ENCODE measurements at places on chromosomes 3 and 15.

DNA sequence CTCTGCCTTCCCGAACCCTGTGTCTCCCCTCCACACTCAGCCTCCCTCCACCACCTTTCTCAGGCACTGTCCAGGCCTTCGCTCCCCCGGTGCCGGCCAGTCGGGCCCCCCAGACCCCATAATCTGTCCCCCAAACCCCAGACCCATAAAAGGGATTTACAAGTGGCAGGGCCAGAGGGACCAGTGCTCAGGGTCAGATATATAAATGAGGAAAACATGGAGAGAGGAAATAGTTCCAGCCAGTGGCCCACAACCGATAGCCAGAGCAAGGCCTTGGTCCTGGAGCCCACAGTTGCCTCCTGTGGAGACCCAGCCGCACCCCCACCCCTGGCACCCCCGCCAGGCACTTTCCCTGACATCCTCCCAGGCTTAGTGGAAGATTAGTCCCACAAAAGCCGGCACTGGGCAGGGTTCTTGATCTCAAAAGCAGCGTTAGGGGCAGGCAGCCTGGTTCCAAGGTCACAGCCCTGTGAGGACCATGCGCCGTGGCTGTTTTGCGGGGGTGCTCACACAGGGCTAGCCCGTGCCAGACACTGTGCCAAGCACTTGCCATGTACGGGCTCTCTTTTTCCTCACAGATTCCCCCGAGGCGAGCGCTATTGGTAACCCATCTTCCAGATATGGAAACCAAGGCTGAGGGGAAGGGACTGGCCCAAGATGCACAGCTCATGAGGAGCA lies 1.1 kb upstream of the PLXND1 start:
- no peak for DNase-seq

DNA sequence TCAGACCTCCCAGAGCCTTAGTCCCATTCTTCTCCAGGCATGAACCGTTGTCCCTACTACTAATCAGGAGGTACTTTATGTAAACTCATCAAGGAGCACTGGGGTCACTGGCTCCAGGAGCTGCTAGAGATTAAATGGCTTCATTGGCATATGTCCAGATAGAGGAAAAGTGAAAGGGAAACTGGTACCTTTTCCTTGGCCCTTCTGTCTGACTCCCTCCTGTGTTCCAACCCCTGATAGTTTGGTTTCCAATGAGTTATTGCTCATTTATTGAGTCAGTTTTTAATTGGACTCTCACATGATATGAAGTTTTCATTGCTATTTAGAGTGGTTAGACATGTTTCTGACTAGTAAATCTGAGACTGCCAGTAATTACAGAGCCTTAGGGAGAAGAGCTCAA lies 130.5 kb upstream of the BFSP2 start:
- no peak for DNase-seq

DNA sequence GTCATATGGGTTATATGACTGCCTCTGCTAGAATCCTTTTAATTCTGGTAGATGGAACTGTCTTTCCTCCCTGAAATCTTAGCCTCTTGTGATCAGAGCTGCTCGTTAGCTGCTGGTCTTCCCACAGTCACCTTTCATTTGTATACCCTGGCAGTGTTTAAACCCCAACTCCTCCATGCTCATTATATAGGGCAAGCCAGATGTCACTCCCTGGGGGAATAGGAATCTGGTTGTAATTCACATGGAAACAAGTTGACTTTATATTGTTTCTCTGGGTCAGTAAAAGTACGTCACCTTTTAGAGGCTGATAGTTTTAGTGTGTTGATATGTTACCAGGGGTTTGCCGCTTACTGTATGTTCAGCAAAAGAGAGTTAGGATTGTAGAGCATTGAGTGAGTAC lies 103.5 kb downstream of the ITPR1 start:
- no peak for DNase-seq

DNA sequence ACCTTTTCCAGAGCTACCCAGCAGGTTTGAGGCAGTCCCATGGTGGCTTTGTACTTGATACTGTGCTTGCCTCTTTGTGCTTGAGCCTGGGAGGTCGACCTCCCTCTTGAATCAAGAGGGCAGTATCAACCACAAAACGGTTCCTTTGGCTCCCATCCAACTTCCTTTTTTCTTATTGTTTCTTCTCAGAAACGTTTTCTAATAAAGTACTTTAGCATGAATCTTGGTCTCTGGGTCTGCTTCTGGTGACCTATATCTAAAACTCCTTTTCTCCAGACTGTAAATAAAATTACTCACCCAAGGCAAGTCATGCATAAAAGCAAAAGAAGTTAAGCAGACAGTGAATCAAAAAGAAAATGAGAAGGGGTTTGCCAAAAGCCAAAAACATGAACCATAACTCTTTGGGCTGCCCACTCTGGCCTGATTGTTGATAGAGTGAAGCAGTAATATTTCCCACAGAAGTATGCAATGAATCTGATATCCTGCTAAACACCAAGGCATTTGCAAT lies 112.2 kb upstream of the SLC4A7 start:
- DNase-seq = no peak

GRCh38 chr15:31070867-31071266 lies 30.7 kb downstream of the TRPM1 start:
- no peak for DNase-seq

GRCh38 chr3:194035406-194036138 lies 100.4 kb upstream of the HES1 start:
- DNase-seq = no peak

- no peak for DNase-seq
These were observed at the start of gene VWA5B2 for GRCh38 chr3:184229394-184230080. VWA5B2 (plus strand) TSS chr3:184229585; CDS start chr3:184230529, 944 bp downstream.

DNA sequence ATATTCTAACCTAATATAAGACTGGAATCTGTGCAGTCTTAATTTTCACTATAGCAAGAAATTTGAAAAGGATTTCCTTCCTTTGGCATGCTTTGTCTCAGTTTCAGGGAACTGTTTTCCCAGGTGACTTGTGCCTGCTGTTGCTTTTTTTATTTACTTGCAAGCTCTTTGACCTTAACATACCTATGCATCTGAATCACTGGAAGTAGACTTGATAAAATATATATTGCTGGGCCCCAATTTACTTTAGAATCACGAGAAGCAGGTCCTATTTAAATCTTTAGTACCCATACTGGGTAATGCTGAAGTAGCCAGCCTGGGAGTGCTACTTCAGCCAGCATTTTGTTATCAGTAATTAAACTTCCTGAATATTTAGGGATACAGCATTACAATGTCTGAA lies 257.9 kb upstream of the ALCAM start:
- no peak for DNase-seq

DNA sequence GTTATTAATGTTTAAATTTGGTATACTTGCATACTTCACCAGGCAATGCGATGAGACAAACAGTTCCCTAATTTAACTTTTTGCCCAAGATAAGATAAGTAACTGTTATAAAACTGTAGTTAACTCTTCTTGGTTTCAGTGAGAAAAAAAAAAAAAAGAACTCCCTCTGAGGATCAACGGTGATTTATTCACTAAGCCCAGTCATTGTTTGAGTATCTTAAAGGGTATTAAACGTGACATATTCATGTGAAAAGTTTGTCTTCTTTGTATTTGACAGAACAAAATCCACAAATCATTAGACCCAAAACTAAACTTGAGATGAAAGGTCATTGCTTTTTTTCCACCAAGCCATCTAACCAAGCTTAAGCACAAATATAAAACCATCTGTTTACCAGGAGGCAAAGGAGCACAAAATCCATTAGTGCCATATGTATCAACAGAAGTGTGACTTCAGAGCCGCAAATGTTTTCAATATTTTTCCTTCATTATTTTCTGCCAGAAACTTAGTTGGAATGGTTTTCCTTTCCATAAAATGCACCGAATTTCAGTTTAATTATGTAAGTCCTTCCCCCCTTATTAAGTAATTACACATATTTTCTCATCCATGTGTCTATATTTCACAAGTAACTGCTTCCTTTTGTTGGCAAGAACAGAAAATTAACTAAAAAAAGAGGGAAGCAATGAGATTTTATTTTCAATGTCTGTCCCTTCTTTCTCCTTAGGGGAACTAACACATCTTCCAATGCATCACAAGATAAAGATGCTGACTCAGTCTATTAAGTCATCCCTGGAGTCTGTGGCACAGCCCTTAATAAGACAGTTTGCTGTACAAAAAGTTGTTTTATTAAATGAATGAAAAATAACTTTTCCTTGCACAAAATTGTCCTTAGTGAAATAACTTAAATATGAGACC lies 92.2 kb upstream of the RAP2B start:
- DNase-seq = no peak

DNA sequence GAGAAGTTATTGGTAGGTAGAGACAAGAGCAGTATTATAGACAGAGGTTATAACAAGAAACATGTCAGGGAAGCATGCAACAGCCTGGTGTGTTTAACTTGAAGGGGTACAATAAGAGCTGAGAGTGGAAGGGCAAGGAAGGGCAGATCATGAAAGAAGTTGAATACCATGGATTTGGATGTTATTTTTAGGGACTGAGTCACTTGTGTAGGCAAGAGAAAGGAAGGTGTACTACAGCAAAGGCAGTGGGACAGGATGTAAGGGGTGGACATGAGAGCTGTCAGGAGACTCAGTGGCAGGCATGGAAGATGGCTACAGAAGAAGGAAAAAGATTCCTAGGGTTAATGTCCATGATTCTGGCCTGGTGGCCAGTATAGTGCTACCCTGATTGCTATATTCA lies 66.4 kb downstream of the TFG start:
- DNase-seq = no peak

DNA sequence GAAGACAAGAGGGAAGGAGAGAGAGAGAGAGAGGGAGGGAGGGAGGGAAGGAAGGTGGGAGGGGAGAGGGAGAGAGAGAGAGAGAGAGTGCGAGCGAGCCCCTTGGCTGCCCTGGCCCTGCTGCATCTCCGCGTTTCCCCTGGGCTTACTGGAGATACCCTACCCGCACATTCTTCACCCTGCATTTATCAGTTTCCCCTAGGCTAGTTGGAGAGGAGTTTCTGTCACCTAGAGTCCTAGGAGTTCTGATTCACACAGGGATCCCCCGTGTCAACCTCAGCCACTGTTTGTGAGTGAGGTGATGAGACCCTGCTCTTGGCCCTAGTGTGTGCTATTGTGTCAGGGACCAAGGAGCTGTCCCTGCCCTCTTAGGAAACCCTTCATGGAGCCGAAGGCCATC lies 18.7 kb downstream of the BHLHE40 start:
- no peak for DNase-seq

DNA sequence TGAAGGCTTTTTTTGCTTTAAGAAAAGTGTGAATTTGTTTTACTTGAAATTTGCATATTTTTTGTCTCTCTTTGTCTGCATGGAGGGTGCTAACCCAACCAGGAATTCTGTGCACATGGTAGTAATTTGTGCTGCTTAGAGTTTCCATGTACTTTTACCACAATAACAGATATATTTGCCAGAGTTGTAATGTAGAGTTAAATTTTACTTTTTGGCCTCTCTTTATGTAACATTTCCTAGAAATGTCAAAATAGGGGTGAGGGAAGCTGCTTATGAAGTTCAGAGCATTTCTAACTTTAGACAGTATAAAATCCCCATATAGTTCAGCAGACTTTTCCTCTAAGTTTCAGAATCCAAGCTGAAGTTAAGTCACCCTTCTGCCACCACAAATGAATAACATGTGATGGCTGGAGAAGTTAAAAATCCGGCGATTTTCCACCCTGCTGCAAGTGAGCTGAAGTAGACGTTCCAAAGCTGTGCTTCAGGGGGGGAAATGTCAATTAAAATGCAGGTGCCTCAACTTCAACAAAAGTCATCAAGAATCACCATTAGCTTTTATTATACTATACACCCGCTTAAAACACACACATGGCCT lies 385.7 kb upstream of the NR2F2 start:
- no peak for DNase-seq

GRCh38 chr3:191707817-191708216 lies 246.9 kb downstream of the PYDC2 start:
- no peak for DNase-seq

GRCh38 chr15:52338891-52339290 lies 43.3 kb upstream of the MYO5C start:
- DNase-seq = no peak

- DNase-seq = no peak
These were observed 3.5 kb downstream of the ST6GAL1 start for GRCh38 chr3:186933816-186934215.

DNA sequence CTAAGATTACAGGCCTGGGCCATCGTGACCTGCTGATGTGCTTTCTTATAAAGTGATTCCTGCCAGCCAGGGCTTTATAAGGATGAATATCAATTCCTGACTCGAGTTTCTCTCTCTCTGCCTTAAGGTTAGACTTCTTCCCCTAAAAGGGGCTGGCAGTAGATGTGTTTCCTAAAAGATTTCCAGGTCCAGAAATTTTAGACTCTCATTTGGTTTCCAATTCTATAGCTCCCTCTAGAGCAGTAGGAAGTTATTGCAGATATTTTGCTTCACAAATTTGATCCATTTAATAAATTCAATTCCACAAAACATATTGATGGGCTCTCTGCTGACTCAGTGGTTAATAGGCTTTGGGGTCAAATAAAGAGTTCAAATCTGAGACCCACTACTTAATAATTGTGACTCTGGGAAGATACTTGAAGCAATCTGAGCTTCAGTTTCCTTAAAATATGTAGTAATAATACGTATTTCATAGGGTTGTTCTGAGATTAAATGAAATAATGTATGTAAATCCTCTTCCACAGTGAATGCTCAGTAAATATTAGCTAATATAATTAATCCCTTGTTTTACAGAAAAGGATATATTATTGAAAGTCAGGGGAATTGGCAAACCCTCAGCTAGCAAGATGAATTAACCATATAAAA lies 2.1 kb downstream of the TRIM69 start:
- no peak for DNase-seq

DNA sequence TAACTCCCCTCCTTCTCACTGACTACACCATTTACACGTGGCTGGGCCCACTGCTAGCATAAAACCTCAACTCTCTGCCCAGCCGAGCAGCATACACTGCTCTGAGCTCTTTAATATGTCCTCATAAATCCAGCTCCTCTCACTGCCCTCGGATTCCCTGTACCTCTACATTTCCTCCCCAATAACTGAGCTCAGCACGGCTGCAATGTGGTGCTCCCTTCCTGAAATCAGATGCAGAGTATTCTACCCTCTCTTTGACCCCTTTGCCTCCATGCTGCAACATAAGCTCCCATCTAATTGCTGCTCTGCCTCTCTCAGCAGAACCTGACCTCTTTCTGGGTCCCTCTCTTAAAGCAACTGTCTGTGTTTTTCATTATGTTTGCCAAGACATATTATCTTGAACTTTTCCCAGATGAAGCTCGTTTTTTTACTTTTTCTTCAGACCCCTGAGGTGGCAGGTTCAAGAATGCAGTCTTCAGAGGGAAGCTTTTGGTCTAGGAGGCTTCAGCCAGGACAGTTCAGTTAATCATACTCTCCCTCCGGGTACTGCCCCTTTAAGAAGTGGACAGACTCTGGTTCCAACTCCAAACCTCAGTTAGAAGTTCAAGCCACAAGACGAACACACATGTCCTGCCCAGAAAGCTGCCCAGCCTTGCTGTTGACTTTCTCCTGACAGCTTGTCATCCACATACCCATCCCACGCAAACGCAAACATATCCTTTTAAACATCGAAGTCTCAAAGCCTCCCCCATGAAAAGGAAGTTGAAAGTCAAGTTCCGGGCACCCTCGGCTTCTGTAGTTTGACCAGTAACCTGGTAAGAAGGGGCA lies 81.1 kb upstream of the NEO1 start:
- DNase-seq = no peak

- DNase-seq = no peak
These were observed 544 bp upstream of the GATM start for GRCh38 chr15:45378913-45379262.

Measured in epithelial cell of prostate (primary cell).